KG1 (cell line): ENCODE measurements at places on chromosomes 1 and 21.

DNA sequence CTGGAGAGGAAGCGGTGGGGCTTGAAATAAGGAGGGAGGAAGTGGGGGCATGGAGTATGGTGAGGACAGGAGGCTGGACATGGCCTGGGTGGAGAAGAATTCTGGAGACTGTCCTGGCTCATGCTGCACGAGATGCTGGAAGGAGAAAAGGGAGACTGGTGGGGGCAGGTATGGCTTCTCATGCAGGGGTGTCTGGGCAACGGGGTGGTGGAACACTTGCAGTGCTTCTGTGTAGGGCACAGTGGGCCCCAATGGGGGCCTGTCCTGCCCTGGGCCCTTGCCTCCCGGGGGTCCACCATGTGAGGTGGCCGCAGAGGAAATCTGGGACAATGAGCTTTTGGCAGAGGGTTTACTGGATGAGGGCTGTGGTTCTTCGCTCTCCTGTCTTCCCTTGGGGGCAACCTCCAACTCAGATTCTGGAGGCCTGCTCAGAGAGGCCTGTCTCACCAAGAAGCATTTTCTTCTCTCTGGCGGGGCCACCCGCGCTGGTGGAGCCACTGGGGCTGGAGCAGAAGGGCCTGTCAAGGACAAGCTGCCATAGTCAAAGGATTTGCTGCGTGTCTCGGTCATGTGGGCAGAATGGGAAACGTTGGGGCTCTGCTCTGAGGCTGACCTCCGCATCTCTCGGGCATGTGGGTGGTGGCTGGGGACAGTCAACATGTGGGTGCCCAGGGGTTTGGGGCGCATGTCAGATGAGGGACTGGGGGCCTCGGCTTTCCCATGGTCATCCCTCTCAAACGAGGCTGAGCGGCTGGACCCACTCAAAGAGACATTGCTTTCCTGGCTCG is 96.9 kb upstream of the EDN2 start:
- no peak for DNase-seq

DNA sequence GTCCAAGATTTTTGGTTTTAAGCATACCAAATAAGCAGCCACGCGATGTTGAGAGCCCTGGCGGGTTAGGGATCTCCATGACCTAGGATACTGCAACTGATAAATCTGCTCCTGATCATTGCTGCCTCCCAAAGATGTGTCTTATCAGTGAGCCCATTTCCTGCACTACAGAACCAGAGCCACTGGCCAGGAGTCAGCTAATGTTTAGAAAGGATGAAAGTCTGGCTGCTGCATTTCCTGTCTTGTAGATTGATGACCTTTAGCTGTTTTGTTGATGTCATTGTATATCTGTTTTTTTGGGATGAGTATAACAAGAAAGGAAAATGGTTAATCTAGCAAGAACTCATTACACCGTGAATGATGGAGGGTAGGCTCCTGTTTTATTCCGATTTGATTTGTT is 74.5 kb downstream of the C1orf21 start:
- no peak for DNase-seq

DNA sequence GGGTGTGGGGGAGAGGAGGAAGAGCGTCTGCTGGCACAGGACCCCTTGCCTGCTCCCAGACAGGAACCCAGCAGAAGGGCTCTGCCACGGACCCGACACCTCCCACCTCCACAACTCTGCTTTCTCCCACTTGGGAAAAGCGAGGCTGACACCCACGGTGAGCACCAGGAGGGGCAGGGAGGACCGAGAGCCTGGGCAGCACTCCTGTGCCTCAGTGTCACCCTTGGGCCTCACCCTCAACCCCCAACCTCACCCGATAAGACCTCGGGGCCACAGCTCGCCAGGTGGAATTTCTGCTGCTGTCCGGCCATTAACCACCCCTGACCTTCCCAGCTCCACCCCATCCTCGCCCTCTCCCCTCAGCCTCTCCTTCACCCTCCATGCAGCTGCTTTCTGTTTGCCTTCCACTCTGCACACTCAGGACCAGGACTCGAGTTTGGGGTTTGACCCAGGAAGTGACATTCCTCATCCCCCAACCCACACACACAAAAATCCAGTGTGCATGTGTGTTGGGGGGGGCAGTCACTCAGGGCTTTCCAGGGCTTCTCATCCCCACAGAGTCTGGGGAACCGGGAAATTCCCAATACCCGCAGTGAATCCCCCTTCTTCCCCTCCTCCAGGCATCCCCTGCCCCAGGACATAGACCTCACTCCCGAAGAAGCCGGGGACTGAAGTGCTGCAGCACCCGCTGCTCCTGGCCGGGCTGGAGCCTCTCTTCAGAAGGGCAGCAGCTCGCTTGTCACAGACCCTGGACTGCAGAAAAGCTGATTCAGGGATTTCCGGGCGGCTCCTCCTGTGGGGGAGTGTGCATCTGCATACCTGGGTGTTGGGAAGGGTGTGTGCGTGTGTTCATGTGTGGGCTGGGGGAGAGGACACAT is 65.8 kb downstream of the SYT2 start:
- no peak for DNase-seq

- no peak for DNase-seq
Measured at GRCh38 chr1:207848234-207848633, 62.7 kb downstream of the CD34 start.

DNA sequence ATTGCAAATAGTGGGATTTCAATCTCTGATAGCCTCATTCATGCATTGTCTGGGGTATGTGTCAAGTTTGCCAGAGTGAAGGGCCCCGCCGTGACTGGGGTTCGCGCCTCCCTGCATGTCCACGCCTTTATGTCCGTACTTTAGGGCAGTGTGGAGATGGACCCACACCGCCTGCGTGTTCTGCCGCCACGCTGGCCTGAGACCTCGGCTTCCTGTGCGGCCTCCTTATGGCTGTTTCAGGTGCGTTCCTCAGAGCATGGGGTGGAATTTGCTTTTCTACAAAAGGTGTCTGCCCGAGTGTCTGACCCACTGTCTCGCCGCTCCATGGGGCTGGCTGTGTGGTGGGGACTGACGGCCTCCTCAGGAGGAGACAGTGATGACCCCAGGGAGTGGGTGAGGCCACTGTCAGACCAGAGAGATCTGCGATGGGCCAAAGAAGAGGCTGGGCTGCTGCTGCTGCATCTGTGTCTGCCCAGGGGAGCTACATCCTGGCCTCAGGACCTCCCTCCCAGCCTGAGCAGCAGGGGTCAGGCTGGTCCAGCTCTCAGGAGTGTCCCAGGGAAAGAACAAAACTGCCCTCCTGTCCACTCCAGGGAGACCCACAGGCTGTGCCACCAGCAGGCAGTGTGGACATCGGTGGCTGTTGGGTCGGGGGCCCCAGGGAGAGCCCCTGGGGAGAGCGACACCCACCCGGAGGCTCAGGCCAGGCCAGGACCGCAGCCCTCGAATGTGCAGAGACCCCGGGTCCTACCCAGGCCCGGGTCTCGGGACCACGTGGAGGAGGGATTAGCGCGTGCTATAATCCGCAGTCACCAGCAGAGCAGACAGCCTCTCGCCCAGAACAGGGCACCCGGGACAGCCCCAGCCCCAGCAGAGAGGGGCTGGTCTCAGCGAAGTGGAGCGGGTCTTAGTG is 9.8 kb upstream of the SLC19A1 start:
- DNase-seq: no peak

DNA sequence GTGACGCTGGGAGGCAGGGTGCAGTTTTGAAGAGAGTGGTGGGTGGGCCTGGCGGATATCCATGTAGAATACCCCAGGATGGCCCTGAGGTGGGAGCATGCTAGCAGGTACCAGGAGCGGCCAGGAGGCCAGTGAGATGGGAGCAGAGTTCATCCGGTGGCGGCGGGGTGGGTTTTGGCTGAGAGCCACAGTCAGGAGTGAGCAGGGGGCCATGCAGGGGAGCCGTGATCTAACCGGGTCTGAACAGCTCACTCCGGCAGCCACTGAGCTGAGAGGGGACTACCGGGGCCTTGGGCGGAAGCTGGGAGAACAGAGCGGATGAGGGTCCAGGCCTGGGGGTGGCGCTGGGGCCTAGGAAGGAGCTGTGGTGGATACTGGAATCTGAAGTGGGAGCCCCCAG is 47.6 kb upstream of the LRP8 start:
- DNase-seq: no peak

- no peak for DNase-seq
Measured at GRCh38 chr1:160189649-160190625, at the start of gene CASQ1. Gene CASQ1, plus strand, starts transcription at chr1:160190575. Its CDS starts 177 bp downstream, at chr1:160190752.

GRCh38 chr1:3064901-3065300 is 4.1 kb upstream of the PRDM16 start:
- no peak for DNase-seq

DNA sequence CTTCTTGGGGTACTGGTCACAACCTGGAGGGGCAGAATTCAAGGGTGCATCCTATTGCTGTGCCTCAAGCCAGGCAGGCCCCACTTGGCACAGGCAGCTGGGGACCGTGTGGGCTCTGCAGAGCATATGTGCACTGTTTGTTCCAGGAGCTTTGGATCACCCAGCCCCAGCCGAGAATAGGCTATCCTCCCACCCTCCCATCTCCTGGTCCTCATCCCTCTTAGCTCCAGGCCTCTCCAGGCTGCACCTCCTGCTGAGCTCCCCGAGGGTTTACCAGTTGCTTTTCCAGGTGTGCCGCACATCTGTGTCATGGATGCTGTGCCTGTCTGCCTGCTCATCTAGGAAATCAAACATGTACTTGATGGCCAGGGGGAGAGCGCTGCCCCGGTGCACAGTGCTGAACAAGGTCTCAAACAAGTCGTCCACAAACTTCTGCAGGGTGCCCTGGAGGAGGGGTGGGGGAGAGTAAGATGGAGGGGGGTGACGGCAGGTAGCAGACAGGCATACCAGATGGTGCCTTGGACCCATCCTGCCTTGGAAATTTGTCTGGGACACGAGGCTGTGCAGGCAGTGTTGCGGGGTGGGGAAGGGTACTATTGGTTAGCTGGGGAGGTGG is 120.5 kb upstream of the CD34 start:
- DNase-seq: no peak

GRCh38 chr21:41604583-41605041 is 96.7 kb upstream of the TMPRSS2 start:
- DNase-seq: no peak

DNA sequence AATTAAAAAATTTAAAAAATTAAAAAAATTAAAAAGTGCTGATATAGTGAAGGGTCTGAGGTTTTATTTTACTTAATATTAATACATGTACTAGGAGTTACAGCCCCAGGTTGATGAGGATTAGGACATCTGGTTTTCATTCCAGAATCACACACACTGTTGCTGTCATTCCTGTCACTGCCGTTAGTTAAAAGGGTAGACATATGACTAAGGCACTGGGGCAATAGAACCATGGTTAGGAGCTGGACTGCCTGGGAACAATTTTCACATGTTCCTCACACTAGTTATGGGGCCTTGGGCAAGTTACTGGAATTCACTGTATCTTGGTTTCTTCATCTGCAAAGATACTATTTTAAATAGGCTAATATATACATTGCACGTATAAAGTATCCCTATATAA is 191.8 kb upstream of the DPYD start:
- DNase-seq: no peak

- no peak for DNase-seq
Measured at GRCh38 chr1:58633121-58633520, 56.1 kb upstream of the TACSTD2 start.

DNA sequence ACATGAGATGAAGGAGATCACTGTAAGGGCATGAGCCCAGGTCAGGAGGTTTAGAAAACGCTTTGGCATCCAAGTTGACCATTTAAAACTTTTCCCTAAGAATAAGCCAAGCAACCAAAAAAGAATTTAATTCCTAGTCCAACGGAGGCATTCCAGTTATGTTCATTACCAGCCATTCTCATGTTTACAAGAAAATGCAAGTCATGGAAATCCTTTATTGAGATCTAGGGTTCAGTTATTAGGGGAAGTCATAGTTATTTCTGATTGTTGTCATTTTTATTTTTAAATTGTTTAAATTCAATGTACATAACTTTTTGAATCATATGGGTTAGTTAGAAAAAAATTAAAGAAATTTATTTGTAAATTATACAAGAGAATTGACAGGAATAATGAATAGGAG is 24.5 kb downstream of the CFHR5 start:
- no peak for DNase-seq

GRCh38 chr21:31011412-31011811 is 26.9 kb downstream of the KRTAP19-8 start:
- DNase-seq: no peak

DNA sequence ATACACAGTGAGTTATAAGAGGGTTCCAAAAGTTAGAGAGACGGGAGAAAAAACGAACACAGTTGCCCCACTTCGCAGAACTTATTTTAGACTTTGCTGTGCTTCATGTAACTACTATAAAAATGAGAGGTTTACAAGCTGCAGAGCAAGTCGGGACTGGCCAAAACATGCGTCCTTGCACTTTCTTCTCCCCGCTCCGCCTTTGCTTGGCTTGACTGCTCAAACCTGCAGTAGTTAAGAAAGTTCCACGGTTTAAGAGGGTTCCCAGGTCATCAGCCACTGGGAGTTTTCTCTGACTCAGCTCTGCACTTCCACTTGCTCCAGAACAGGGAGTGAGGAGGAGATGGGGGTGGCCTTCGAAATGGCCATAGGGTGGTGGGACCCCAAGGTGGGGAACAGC is 36.2 kb downstream of the CLIC6 start:
- no peak for DNase-seq

DNA sequence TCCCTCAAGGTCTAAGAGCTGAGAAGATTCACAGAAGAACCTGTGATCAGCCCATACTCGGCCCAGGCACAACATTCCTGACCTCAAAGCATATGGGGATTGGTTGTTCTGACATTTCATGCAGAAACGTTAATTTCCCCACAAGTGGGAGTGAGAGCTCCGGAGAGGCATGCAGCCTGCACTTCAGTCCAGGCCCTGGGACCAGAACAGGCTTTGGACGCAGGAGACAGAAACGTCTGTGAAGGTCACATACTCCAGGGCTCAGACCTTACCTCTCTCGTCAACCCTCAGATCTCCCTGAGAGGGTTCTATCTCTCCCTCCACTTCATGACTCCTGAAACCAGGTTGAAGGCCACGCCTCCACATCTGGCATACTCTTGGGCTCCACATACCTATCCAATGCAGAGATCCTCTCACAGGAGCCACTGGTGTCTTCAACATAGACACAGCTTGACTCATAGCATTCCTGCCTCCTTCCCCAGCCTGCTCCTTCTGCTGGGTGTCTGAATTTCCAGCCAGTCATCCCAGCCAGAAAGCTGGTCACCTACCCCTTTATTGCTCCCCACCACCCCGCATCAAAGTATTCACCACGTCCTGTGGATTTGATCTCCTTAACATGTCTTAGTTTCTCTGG is 149.2 kb downstream of the OMA1 start:
- DNase-seq: no peak

GRCh38 chr1:17356387-17357026 is 15.5 kb upstream of the PADI6 start:
- no peak for DNase-seq
